T-cell (primary cell): ENCODE measurements at places on chromosomes 11 and 22.

GRCh38 chr11:127385071-127385470, 384.5 kb upstream of the KIRREL3 start:
- no peak for DNase-seq

DNA sequence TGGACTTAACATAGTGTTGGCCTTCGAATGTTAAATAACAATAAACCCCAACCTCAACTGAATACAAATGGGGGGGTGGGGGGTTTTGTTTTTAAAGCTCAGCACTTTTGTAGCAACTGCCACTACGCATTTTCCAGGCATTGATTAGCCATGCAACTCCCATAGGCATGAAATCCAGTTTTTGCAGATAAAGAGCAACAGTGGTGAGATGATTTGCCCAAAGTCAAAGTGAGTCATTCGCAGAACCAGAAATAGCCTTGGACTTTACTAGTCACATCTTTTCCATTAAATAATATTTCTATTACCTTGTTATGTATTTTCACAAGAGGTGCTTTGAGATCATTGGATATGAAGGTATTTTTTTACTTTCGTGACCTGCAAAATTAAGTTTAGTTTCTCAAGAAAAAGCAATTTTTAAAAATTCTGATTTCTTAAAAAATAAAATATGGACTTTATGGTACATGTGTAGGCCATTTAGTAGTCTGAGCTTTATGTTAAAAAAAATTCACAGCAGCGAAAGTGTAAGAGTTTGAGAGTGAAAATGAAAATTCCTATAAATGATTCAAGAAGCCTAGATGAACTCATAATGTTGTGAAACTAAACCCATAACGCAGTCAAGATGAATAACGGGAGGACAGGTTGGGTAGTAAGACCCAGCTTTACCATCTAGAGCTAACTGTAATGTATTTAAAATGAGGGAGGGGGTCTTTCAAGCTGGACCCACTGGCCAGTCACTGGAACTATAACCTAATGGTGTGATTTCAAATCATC, 1.9 kb upstream of the PHF21A start:
- DNase-seq, result no peak

DNA sequence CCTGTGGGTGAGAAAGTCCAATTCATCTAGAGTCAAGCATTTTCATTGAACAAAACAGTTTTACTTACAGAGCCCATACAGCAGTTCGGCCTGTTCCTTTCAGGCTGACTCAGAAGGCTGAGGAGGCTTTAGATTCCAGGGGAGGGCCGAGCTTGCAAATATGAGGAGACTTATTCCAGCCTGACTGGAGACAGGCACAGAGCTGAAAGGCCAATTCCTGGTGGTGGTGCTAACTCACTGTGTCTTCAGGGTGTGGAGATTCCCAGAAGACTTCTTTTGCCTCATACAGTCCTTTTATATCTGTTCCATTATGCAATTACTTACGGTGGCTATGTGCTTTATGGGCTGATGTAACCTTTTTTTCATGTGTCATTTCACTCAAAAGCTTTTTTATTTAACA, at the start of gene OR51E2:
Gene OR51E2, minus strand, starts transcription at position 269 of the 400 bp plus-strand sequence. CDS start 15,142 bp downstream, outside the sequence.
- DNase-seq, result no peak

DNA sequence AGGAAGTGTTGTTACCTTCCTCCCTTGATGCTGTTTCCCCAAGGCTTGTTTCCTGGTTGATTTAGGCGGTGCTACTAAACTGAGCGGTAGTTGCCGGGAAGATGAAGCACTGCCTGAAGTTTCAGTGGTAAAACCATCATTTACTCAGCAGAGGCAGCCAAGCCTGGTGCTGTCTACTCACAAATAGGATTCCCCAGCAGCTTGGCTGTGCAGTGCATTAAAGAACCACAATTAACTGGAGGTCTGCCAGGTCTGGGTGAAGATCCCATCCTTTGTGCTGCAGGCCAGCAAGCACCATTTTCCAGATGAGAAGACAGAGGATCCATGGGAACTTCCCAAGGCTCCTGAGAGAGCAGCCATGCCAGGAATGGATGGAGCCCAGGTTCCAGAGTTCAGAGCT, 231.9 kb upstream of the E2F8 start:
- DNase-seq, result no peak

- DNase-seq, result no peak
Measured at GRCh38 chr22:27903805-27904473, 15.1 kb downstream of the PITPNB start.

GRCh38 chr22:46525389-46526243, 11.8 kb downstream of the CELSR1 start:
- DNase-seq, result no peak

DNA sequence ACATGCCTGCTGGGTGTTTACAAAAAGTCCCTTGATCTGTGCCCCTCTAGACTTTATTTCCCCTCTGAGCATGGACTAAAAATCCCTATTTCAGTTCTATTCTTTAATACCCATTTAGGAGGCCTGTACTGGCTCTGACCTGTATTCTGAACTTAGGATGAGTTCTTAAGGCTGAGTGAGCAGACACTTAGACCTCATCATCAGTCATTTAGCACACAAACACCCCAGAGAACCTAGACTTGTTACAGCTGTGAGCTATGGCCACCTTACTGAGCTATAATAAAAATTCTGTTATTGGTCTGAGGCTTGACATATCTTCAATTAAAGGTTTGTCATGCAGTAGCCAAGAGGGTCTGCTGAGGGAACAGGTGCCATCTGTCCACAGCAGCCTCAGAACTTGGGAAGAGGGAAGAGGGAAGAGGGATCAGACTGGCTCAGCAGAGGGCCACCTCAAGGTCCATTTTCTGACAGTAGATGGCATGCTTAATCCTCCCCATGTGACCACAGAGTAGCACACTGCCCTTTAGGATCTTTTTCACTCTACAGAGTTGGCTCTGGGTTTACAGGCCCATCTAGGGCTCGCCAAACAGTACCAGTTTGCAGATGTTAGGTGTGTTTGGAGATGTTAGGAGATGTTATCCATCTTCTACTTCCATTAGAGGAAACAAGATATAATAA, 30.2 kb upstream of the RRM1 start:
- no peak for DNase-seq

GRCh38 chr11:331358-332060, 10.8 kb upstream of the IFITM3 start:
- no peak for DNase-seq

DNA sequence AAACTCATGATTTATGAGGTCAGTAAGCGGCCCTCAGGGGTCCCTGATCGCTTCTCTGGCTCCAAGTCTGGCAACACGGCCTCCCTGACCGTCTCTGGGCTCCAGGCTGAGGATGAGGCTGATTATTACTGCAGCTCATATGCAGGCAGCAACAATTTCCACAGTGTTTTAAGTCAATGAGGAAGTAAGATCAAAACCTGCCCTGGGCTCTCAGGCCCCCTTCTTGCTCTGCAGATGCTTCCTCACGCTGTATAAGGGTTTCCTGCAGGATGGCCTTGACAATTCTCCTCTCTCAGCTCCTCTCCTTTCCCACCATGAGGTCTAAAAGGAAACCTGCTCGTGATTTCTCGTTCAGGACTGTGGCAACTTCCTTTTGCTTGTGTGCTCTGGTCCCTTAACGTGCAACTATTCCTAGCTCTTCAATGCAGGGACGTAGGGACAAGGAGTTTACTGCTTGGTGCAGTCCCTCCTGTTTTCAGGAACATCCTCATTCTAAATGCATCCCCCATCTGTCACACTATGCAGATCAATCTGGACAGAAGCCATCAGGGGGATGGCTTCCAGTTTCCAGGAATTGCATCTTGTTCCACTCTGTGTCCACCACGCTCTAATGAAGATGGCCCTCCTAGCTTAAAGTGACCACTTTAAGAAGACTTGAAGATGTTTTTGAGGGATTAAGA, 64.3 kb upstream of the IGLL5 start:
- no peak for DNase-seq

- peak; percentile 17 for DNase-seq
Measured at GRCh38 chr22:42324990-42325710, 54.7 kb upstream of the TCF20 start.

DNA sequence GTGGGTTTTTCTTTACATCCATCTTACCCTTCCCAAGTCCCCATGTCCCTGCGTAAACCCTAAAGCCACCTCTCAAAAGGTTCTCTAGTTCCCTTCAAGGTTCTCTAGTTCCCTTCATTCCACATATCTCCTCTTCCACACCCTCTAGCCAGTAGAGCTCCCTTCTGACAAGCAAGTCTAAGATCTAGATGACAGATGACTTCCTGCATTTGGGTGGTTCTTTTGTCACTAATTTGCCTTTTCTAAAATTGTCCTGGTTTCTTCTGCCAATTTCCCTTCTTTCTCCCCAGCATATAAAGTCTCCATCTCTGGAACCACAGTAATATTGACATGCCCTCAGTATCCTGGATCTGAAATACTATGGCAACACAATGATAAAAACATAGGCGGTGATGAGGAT, 7.8 kb downstream of the CD3E start:
- DNase-seq, result no peak
